Esophagus squamous epithelium (tissue), 5 donors: ENCODE measurements at places on chromosomes 11 and 22.

DNA sequence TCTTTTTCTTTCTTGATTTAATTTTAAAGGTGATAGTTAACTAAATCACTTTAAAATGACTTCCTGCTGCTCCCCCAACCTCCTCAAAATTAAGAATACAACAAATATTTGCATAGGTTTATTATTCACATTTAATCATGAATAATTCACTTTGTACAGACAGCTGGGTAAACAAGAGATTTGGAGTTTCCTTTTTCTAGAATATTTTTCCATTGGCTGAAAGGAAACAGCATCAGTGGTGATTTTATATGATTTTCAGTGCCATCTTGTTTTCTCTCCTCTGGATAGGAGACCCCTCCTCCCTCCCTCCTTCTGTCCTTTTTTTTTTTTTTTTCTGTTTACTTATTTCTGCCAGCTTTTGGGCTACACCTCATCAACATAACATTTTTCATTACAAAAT, 60.5 kb downstream of the LIF start:
- DNase-seq: no peak

DNA sequence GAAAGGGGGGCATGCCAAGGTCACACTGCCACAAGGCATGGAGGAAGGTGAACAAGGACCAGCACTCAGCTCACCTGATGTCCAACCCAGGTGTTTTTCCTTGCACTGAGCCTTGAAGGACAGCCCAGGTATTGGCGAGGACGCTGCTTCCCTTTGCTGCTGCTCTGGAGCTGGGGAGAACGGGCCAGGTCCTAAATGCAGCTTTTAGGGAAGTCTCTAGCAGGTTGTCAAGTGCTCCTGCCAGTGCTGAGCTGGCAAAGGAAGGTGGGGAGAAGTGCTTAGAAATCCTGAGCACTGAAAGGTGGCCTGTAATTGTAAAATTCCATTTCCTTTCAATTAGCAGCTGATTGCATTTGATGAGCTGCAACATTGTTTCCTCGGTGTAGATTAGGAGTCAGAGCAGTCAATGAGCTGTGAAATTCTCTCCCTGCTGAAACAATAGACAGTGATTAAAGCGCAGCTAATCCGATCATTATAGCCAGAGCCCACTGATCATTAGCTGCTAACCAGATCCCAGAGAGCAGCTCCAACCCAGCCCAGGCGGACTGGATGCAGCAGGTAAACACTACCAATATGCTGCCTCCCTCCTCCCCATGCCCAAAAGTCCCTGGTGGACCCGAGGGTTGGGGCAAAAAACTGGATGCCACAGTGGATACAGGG, 507.6 kb downstream of the INSC start:
- DNase-seq: no peak

- DNase-seq: no peak
Observed at GRCh38 chr11:61820174-61820573, 3.4 kb upstream of the FADS1 start.

GRCh38 chr11:2213384-2213842, 41.8 kb upstream of the TH start:
- no peak for DNase-seq

DNA sequence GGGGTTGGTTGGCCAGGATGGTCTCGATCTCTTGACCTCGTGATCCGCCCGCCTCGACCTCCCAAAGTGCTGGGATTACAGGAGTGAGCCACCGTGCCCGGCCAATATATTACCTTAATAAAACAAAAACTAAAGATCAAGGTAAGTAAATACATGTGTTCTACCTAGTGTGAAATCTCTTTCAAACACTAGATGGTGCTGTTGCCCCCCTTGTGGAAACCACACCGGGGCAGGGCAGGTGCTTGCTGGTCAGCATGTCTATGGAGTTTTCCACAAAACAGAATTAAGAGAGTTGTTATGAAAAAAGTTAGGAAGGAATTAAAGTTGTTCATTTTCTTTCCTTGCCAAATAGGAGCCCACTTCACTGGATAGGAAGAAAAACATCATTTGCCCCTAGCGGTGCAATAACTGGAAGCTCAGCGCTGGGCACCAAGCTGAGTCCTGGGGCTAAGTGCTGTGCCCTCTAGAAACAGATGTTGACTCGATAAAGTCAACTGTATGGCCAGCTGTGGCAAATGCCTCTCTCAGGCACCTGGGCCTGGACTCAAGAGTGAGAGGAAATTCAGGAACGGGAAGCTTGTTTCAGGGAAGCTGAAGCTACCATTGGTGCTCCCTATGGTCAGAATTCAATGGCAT, 6.3 kb upstream of the KCNJ5 start:
- no peak for DNase-seq

- DNase-seq: no peak
Observed at GRCh38 chr11:125382314-125382791, 113.7 kb downstream of the FEZ1 start.

- DNase-seq: no peak
Observed at GRCh38 chr11:3138178-3139085, 26.7 kb downstream of the OSBPL5 start.
